ENCODE measurements at places on chromosomes 7 and 10. TPM values are rescaled to one million over a fixed set of nuclear protein-coding genes. Genes with fewer than 3 reads are reported as not detected.

Gene ZNF485
- total RNA-seq = 5.6 TPM

Gene MOGAT3
- not detected for total RNA-seq

Gene EFCAB10
- 5.2 TPM for total RNA-seq

Gene FBXL15
- total RNA-seq = 10.0 TPM

Gene MMP21
- 0.40 TPM for total RNA-seq

All from spinal cord (tissue), 10 donors.